ENCODE measurements at places on chromosomes 16 and 17.

DNA sequence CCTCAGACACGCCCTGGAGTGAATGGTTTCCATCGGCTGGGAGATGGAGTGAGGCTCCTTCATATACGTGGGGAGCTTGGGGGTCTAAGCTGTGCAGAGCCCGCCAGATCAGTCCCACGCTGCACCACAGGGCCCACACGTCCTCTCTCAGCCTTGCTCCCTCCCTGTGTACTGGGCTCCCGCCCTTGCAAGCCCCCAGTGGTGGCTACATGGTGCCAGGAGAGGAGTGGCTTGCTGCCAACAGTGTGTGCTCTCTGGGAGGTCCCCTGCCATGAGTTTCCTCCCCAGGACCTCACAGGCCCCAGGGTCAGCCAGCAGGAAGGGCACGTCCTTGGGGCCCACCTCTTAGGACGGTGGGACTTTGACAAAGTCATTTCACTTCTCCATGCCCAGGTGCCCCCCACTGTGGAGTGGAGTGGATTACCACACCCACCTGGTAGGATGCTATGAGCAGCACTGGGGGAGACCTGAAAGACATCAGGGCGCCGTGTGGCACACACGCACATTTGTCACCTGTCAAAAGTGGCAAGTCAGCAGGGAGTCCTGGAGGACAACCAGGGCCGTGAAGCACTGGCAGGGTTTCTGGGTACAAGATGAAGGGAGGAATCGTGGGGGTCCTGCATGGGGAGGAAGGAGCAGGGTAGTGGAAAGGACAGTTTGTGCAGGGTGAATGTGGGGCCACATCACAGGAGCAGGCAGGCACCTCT is 13.7 kb downstream of the SLC5A10 start:
- DNase-seq, result no peak

DNA sequence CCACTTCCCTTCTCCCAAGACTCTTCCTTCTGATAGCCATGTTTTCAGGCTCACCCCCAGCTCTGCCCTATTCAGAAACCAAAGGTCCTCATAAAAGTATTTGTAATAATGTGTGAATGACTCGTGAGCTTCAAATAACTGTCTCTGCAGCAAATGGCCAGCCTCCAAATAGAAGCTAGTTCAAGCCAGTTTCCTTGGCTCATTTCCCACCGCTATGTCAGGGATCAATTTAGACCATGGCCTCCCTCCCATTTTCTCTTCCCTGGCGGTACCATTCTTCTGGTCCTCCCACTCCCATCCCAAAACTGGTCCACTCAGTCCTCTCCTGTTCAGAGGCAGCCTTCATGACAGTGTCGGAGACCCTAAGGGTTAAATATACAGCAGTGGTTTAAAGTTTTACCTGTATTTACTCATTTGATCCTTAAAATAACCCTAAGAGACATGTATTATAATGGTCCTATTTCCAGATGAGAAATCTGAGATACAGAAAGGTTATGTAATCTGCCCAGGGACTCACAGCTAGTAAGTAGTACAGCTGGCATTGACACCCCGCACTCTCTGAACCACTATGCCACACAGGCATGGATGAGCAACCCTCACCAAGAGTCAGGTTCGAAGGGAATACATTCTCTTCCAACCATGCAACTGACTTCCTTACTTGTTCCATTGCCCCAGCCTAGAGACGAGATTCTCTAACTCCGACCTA is 42.9 kb downstream of the GAS7 start:
- DNase-seq, result peak; percentile 43

- no peak for DNase-seq
Measured at GRCh38 chr17:50133028-50133768, 3.2 kb upstream of the SAMD14 start.

DNA sequence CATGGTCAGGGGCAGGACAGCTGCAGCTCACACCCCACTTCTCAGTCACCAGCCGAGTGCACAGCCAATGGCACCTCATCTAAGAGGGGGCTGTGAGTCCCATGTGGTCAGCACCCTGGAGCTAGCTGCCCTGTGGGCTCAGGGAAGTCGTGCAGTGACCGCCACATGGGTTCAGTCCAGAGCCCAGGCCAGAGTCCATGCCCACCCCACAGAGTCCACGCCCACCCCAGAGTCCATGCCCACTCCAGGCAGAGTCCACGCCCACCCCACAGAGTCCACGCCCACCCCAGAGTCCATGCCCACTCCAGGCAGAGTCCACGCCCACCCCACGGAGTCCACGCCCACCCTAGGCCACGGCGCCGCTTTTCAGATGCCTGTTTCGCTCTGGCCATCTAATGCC is 24.1 kb downstream of the SLC7A5 start:
- DNase-seq, result no peak

GRCh38 chr17:57699751-57700219 is 45.3 kb downstream of the CCDC182 start:
- DNase-seq, result no peak

DNA sequence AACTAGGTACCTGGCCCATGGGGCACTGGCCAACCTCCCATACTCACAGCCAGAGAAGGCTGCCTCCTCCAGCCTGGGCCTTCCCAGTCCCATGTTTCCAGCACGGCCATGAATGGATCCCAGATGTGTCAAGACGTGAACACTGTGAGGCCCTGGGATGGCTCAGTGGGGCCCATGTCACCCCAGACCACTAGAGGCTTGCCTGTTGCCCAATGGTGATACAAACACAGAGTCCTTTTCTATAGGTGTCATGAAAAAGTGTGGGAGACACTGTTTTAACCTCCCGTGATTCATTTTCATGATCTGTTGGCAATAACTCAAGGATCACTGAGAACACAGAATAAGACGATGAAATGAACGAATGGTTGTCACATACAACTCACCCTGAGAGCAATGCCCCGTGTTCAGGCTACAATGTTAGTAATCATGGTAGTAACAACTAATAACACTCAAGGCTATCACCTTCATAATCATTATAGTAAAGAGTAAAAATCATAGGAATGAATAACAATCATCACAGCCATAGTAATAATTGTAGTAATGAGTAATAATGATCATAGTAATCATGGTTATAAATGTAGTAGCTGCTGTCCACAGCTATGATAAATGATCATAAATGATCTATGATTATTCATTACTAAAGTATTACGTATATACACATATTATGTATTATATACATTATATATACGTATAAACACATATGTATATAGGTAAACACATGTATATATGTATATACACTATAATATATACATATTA is 64.0 kb downstream of the DYNLRB2 start:
- no peak for DNase-seq

- DNase-seq, result no peak
Measured at GRCh38 chr17:50575581-50576210, 15.2 kb downstream of the CACNA1G start.

- no peak for DNase-seq
Measured at GRCh38 chr16:73059779-73060615, 12.1 kb upstream of the ZFHX3 start.

- no peak for DNase-seq
Measured at GRCh38 chr17:74449773-74450172, 16.7 kb upstream of the CD300A start.

DNA sequence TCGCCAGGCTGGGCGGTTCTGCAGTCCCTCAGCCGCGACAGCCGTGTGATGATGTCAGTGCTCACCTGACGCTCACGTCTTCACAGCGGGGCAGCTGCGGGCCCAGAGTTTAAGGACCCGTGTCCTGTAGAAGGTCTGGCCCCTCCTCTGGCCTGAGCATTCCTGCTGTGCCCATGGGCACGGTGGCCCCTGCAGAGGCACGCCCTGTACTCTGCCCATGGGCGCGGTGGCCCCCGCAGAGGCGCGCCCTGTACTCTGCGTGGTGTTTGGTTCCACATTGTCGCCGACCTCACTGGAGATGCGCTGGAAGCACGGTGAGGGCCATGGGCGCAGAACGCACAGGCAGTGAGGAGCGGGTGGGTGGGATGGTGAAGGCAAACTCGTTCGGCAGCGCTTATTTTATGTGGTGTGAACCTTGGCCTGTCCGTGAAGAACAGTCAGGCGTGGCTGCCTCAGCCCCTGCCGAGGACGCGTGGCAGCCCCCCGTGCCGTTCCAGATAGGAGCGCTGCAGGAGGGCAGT is 122.0 kb downstream of the BANP start:
- DNase-seq, result no peak

- peak; percentile 49 for DNase-seq
Measured at GRCh38 chr17:38428112-38428642, at the start of gene ARHGAP23. Gene ARHGAP23 (plus strand): TSS chr17:38428464. CDS start chr17:38428486, 22 bp downstream.

- DNase-seq, result peak; percentile 19
Measured at GRCh38 chr17:8726941-8727555, 17.6 kb downstream of the CCDC42 start.

- DNase-seq, result no peak
Measured at GRCh38 chr16:55042556-55043432, 112.1 kb downstream of the IRX5 start.

DNA sequence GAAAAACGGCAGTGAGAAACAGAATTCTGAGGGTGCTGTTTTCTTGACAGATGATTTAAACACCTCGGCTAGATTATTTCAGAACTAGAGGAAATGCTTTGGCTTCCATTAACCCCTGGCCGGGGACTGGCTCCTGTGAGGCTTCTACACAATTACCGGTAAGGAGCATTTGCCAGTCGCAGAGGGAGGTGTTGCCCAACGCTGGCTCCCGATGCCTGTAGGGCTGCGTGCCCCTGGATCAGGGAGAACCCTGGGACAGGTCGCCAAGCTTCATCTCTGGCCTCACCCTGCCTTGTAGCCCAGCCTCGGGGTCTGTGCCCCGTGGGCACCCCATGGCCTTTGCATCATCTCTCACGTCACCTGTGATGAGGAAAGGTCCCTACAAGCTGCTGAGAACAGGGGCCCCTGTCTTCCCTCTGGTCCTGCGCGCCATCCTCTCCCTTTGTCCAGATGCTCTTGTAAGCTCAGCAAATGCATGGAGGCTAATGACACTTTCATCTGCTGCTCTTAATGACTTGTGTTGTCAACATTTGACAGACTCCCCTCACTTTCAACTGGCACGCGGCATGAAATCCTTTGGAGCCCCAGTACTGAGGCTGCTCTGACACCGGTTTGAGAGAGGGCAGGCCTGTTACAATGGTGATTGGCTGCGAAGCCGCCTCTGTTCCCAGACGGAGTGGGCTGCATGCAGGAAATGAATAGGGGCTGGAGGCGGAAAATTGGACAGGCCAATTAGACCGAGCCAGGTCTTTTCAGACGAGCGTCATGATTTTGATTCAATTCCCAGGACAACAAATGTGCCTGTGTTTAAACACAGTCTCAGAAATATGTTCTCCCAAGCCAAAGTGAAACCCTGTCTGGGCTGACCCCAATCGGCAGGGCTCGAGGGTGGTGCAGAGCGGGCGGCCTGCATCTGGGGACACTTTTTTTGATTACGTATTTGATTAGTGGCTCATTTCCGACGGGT is 85.5 kb upstream of the DOC2B start:
- no peak for DNase-seq

DNA sequence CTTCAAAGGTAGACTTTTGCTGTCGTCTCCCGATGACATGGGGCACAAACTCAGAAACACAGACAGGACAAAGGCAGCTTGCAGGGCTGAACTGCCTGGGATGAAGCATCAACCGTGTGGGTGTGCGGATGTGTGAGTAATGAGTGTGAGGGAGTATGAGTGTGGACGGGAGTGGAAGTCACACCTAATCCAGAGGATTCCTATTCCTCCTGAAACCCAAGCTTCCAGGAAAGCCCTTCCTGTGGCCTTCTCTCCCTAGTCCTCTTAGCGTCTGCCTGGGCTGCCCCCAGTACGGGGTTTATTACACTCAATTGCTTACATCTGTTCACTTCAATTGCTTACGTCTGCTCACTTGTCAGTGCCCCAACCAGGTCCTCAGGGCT is 2.3 kb upstream of the IL4R start:
- DNase-seq, result no peak

GRCh38 chr16:51151435-51151960 is 428 bp upstream of the SALL1 start:
- no peak for DNase-seq

DNA sequence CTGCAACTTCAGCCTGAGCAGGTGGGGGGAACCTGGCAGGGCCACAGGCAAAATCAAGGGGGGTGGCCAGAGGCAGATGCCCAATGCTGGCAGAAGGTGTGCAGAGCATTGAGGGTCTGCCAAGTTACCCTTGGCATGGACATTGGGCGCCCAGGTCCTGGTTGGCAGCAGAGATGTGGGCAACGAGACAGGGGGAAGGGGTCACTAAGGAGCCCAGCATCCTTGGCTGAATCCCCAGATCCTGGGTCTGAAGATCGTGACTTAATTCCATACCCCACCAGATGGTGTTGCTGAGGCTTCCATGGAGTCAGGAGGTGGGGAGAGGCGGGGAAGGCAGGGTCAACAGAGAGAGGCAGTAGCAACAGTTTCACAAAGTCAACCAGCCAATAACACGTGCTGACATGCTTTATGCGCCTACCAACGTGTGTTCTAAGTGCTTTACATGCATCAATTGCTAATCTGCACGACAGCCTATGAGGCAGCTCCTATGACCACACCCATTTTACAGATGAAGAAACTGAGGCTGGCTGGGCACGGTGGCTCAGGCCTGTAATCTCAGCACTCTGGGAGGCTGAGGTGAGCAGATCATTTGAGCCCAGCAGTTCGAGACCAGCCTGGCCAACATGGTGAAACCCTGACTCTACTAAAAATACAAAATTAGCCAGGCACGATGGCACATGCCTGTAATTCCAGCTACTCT is 83.3 kb downstream of the GSG1L start:
- DNase-seq, result no peak

GRCh38 chr17:51445946-51446345 is 185.6 kb downstream of the UTP18 start:
- DNase-seq, result no peak

GRCh38 chr17:74368341-74369081 is 1.2 kb downstream of the GPR142 start:
- peak; percentile 86 for DNase-seq

DNA sequence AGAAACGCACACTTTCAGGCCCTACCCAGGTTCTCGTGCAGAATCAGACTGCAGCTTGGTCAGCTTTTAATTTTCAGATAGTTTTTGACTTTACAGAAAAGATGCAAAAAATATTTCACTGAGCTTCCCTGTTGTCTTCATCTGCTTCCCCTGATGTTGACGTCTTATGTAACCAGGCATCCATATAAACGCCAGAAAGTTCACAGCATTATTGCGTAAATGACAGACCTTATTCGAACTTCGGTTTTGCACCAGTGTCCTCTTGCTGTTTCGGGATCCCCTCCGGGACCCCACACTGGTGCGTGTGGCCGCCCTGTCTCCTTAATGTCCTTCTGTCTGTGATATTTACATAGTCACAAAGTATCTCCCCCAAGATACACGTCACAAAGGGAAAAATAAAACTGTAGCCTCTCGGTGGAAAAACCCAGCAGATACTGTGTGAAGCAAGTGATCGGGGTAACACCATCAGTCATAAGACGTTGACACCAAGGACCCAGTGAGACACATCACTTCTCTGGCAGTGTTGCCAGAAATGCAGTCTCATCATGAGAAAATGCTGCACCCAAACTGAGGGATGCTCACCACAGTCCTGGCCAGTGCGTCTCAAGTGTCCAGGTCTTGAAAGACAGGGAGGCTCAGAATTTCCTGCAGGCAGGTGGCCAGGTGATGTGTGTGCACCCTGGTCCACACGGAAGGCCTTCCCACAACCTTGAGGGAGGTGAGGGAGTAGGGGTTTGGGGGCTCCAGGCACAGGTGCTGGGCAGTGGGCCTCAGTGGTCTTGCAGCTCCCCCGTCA is 4.3 kb downstream of the BANP start:
- DNase-seq, result peak; percentile 85
